ENCODE measurements at places on chromosomes 3 and 15.

- H3K27me3 ChIP-seq, result peaks cover 3% of the 10 kb centered on the region
- H3K27ac ChIP-seq, result no peak overlapping the region
- H3K4me1 ChIP-seq, result peaks cover 12% of the 10 kb centered on the region
- peak; percentile 42 for ATAC-seq
Observed at GRCh38 chr3:12312010-12312409, 23.1 kb downstream of the PPARG start.

DNA sequence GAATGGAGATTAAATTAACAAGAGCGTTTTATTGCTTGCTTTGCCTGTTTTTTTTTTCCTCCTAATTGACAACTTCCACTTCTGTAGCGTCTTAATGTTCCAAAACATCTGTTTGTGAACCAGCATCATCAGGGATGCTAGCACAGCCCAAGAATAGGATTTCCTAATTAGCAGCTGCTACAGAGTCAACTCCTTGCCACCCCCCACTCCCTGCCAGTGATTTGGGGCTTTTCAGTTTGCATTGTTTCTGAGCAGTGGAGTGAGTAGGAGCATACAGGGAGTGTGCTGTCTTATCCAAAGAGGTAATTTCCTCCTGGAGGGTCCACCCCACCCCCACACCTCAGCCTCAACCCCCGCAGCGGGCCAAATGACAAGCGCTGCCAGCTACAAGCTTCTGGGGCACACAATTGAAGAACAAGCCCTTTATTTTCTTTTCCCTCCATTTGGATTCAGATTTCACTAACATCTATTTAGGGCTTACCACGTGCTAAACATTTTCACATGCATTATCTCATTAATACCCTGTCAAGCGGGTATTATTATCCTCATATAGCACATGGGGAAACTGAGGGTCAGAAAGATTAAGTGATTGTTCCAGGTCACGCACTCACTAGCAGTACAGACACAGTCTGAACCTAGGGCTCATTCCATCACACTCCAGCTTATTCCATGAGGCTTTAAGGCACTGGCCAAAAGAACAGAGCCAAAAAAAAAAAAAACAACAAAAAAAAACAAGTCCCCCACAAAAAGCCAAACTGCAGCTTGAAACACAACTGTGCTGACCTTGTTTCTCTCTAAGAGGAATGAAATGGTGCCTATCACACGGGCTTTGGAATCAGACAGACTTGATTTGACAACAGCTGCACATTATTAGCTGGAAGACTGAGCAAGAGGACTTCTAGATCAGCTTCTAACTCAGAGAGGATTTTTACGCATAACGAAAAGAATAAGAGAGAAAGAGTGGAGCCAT is 16.4 kb downstream of the HEG1 start:
- H3K4me1 ChIP-seq, result peaks cover 22% of the 10 kb centered on the region
- no peak overlapping the region for H3K27ac ChIP-seq
- H3K36me3 ChIP-seq, result peaks cover 13% of the 10 kb centered on the region

GRCh38 chr15:32692286-32692685 is 25.5 kb upstream of the GREM1 start:
- no peaks in the 10 kb centered on the region for H3K27me3 ChIP-seq
- H3K36me3 ChIP-seq, result no peaks in the 10 kb centered on the region
- ATAC-seq, result no peak

- H3K27me3 ChIP-seq, result no peaks in the 10 kb centered on the region
- peaks cover 68% of the 10 kb centered on the region for H3K4me1 ChIP-seq
- H3K36me3 ChIP-seq, result peaks cover 68% of the 10 kb centered on the region
- ATAC-seq, result peak; percentile 16
Observed at GRCh38 chr15:44718180-44718926, 7.0 kb downstream of the B2M start.

DNA sequence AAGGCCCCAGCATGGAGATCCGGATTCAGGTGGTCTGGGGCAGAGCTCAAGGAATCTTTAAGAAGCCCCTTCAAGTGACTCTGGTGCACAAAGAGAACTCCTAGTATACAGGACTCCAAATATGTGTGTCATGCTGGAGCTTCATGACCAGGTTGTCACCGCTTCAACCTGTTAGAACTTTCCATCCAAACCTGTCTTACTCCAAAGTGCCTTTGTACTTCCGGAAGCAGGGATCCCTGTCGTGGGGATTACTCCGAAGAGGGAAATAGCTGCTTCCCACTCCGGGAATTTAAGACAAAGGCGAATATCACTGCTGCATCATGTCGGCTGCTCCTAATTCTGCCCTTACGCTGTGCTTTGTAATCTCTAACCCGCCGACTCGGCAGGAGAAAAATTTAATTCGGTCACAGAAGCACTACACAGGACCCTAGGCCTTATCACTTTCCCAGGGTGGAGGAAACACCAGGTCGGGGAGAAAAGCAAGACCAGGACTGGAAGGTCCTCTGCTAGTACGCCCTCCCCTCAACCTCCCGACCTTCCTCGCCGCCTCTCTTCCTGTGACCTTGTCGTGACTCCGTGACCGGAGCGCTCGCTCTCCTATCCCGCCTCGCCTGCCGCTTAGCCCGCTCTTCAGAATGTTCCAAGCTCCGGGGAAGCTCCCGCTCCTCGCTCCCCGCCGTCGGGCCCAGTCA is 730 bp downstream of the HIGD1A start:
- H3K4me1 ChIP-seq, result peaks cover 20% of the 10 kb centered on the region
- peaks cover 25% of the 10 kb centered on the region for H3K36me3 ChIP-seq
- H3K27ac ChIP-seq, result peak overlapping the region; percentile 98
- peaks cover 3% of the 10 kb centered on the region for H3K27me3 ChIP-seq

DNA sequence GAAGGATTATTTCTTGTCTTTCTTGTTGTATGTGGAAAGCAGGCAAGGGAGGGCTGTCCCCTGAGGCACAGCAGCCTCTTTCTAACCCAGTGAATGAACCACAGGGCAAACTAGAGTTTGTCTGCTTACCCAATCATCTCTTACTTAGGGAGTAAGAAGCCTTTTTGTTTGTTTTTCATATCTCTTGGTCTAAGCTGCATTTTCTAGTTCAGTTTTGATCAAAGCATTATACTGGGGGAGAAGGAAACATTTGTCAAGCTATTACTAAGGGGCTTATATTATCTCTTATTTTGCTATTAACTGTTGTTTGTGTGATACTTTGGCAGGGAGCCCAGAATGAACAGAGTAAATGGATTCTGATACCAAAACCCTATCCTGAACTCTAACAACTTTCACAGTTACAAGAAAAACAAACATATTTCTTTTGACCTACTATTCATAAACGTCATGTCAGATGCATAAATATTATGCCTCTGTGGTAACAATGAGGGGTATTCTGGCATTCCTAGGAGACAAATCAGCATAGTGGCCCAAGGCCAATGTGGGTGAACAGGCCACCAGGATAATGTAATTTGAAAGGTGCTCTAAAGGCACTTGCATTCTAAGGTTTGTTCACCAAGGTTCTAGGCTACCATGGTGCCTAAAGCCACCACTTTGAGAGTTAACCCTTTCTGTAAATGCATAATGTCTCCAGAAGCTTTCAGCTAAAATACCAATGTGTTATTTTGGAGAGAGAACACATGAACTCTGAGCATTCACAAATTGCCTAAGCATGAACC is 271.6 kb upstream of the ZPLD1 start:
- H3K27ac ChIP-seq, result peak overlapping the region; percentile 93
- peak; percentile 26 for ATAC-seq
- peak overlapping the region; percentile 54 for H3K4me3 ChIP-seq
- no peaks in the 10 kb centered on the region for H3K27me3 ChIP-seq

DNA sequence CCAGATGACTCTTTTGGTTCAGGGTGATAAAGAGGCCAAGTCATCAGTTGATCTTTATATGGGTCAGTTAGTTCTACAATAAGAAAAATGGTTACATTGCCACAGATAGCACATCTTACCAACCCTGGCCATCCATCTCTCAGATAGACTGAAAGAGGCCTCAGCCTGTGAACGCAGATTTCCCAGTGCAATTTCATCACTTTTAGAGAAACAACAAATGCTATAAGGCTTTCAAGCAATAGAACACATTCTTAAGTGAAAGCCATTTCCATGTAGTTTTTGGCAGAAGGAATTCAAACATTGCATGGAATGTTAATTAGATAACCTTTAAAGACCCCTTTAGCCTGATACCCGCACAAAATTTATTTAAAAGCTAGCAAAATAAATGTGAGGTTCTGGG is 200.6 kb upstream of the ZBTB20 start:
- no peaks in the 10 kb centered on the region for H3K36me3 ChIP-seq
- no peak overlapping the region for H3K27ac ChIP-seq
- no peaks in the 10 kb centered on the region for H3K27me3 ChIP-seq
- ATAC-seq, result no peak

- no peak overlapping the region for H3K27ac ChIP-seq
- no peak overlapping the region for H3K4me3 ChIP-seq
- H3K36me3 ChIP-seq, result no peaks in the 10 kb centered on the region
- no peaks in the 10 kb centered on the region for H3K27me3 ChIP-seq
- H3K4me1 ChIP-seq, result no peaks in the 10 kb centered on the region
Observed at GRCh38 chr3:1400571-1400970, 307.7 kb downstream of the CNTN6 start.

GRCh38 chr3:120160050-120160449 is 65.8 kb upstream of the GSK3B start:
- no peaks in the 10 kb centered on the region for H3K4me1 ChIP-seq
- peaks cover 9% of the 10 kb centered on the region for H3K27me3 ChIP-seq
- no peak overlapping the region for H3K4me3 ChIP-seq

DNA sequence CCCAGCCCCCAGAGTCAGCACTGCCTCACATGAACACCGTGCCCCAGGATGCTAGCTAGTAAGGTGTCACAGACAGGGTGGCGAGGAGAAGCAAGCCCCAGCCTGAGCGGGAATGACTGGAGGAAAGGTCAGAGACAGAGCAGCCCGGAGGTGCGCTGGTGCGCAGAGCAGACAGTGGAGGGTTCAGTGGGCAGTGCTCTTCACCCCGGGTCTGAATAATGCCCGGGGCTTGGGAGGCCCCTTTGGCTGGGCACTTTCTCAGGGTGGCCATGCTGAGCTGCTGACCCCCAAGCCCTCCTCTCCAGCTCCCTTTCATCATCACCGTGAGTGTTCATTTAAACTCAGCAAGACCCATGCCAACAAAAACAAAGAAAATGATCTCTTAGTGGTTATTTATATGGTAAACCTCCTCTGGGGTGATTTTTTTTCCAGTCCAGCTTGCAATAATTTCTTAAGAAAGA is 110.8 kb downstream of the VGLL4 start:
- ATAC-seq, result no peak
- H3K4me3 ChIP-seq, result no peak overlapping the region
- H3K36me3 ChIP-seq, result no peaks in the 10 kb centered on the region
- H3K27me3 ChIP-seq, result no peaks in the 10 kb centered on the region

All from activated T-helper 17 cell treated with anti-CD3 and anti-CD28 coated beads, Interleukin-2, amount 50 U/mL, for 72 hours (primary cell).